WTC11 (cell line): ENCODE measurements at places on chromosomes 4 and X.

DNA sequence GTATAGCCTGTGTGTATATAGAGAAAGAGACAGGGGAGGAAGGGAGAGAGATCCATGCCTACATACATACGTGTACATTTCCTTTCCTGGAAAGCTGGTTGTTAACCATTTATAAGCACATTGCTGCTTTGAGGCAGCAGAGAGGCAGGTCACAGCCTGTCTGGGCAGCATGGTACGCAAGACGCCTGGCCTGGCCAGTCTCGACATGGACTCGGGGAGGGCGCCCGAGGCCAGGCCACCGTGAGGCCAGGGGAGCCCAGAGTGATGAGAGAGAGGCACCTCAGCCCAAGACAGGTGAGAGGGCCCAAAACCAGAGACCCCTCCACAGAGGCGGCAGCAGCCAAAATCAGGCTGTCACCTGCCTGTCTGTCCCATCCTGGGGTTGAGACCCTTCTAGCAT, 3.9 kb downstream of the TREX2 start:
- H3K4me3 ChIP-seq = no peak overlapping the region
- no peak for DNase-seq

- no peak overlapping the region for H3K27ac ChIP-seq
- peaks cover 2% of the 10 kb centered on the region; the same call in 1 of the 2 replicates for H3K36me3 ChIP-seq
- H3K4me1 ChIP-seq = peaks cover 46% of the 10 kb centered on the region
- no peak overlapping the region for H3K4me3 ChIP-seq
- H3K27me3 ChIP-seq = peaks cover 100% of the 10 kb centered on the region
Observed at GRCh38 chr4:82785611-82786400, 12.8 kb downstream of the SCD5 start.

GRCh38 chr4:5213087-5213595, 161.9 kb downstream of the STK32B start:
- 0 out of 2 replicates have a peak, but pooled peaks cover 5% of the 10 kb centered on the region for H3K36me3 ChIP-seq
- no peak overlapping the region for H3K27ac ChIP-seq
- H3K4me3 ChIP-seq = no peak overlapping the region

DNA sequence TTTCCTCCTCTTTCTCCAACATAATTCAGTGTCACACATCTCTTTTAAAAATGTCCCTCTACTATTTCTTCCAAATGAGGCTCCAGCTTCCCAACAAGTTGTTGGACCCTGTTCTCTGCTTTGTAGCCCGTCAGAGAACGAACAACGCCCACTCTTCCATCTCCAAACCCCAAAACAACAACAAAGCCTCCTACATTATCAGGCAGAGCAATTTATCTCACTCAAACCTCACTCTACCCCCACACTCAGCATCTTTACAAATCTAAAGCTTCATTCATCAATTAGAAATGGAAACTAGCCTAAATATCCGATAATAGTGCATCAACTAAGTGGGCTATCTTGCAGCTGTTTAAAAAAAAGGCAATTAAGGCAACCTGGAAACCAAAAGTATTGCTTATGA, 20.5 kb downstream of the SUPT20HL2 start:
- no peak overlapping the region for H3K4me3 ChIP-seq
- no peaks in the 10 kb centered on the region for H3K27me3 ChIP-seq
- 0 out of 2 replicates have a peak, but pooled peaks cover 4% of the 10 kb centered on the region for H3K36me3 ChIP-seq

DNA sequence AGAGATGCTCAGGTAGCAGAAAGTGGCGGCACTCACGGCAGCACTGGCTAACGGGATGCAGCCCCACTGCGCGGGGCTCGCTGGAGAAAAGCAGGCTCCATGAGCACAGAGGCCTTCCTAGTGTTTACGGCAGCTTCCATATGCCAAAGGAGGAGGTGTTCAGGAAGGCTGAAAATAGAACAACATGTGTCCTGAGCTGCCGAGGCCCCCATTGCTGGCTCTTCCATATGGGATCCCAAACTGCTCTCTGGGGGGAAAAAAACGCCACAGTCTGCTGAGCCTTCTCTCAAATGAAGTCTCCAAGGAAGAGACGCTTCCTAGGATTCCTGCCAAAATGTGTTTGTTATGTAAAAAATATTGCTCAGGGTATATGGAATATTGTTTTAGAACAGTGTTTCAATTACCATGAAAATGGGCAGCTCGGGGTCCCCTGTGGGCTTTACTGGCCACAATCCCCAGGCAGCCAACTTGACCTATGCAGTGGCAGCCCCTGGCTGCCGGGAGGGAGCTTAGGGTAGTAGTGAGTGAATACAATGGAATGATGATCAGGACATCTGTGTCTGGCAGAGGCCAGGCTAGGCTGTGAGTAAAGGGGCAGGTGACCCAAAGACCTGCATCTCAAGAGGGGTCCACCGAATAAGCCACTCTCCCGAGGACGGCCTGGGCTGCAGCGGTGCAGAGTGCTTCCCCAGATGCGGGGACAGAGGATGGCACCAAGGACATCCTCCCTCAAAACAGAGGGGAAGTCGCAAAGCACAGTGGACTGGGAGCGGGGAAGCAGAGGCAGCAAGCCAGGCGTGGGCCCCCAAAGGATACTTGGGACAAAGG, 170.1 kb downstream of the AFAP1 start:
- H3K36me3 ChIP-seq = peaks cover 25% of the 10 kb centered on the region
- H3K27ac ChIP-seq = no peak overlapping the region
- H3K4me1 ChIP-seq = peaks cover 9% of the 10 kb centered on the region
- no peaks in the 10 kb centered on the region for H3K27me3 ChIP-seq
- H3K4me3 ChIP-seq = no peak overlapping the region

- H3K36me3 ChIP-seq = no peaks in the 10 kb centered on the region
- 0 out of 2 replicates have a peak overlapping the region, but pooled peaks have one; percentile 32 for H3K27ac ChIP-seq
- no peak for DNase-seq
- H3K27me3 ChIP-seq = no peaks in the 10 kb centered on the region
Observed at GRCh38 chr4:54547299-54548097, 110.3 kb upstream of the KIT start.

DNA sequence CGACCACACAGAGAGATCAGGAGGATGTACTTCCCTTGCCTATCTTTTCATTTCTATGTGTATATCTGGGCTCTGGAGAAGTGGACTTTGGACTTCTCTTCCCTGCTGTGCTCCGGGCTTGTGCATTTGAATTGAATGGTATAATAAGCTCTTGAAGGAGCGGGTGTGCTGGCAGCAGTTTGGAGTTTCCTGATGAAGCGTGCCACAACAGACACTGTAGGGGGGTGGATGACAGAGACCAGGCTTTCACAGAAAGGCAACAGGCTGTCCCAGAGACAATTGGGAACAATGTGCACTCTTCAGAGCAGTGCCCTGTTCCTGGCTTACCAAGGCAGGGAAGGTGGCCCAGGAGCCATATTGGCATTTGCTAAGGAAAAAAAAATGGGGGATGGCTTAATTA, 170.1 kb downstream of the FRMPD4 start:
- no peaks in the 10 kb centered on the region for H3K27me3 ChIP-seq
- peaks cover 5% of the 10 kb centered on the region for H3K36me3 ChIP-seq
- peaks cover 64% of the 10 kb centered on the region for H3K4me1 ChIP-seq
- DNase-seq = no peak
